Stimulated activated CD8-positive, alpha-beta memory T cell treated with anti-CD3 and anti-CD28 coated beads, Interleukin-2, amount 100 ng/mL, for 1 hour (primary cell): ENCODE measurements at places on chromosomes 2 and 18.

GRCh38 chr2:152376385-152376784, 41.4 kb downstream of the FMNL2 start:
- no peak for DNase-seq

GRCh38 chr2:145356056-145356455, 836.1 kb upstream of the ZEB2 start:
- DNase-seq: no peak

DNA sequence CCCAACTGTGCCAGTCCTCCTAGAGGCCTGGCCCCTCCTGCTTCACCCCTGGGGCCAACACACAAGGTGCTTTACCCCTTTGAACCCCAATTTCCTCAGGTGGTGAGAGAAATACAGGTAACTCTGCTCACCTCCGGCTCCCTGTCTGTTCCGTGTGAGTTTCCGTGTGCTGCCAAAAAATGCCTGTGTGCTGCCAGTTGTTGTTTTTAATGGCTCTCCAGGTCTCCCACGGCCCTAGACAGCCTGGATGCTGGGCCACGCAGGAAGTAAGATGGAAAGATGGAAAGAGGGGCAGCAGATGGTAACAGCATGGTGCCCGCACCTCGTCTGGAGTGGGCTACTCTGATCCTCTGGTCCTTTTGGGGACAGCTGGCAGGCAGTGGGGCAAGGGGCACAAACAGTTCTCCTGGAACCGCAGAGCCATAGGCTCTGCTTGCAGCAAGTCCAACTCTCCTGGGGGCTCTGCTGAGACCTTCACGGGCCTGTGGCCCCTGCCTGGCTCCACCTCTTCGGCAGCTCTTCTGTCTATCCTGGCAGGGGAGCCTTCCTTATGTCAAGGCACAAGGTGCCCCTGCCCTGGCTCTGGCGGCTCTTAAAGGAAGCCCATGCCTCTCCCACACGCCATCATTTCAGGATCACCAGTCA, 4.3 kb upstream of the ARHGEF4 start:
- DNase-seq: no peak

GRCh38 chr2:134174711-134175110, 79.2 kb upstream of the MGAT5 start:
- DNase-seq: no peak

DNA sequence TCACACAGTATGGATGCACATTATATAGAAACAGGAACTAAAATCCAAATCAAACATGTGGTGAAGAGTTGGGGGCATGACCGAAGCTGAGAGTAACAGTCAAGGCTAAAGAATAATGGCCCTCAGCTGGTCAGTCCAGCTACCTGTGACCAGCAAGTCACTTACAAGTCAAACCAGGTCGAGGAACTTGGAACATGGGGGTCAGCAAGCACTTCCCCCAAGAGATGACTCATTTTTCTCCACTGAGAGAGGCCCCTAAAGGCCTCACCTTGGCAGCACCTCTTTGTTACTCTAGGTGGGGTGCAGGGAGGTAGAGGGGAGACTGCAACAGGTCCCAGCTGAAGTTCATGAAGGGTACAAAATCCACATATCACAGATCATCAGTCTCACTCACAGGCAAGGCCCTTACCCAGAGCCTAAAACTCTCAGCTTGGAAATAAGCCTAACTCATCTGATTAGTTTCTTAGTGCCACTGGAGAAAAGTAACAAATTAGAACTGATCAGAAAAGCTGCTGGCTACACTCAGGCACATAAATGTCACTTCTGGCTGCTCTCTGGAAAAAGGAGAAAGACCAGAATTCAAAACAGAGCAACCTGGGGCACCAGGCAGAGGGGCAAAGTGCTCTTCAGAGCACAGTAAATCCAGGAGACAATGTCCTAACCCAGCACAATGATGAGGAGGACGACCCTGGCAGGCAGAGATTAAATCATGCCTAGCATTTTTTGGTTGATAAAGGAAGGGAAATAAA, 4.0 kb downstream of the SDC1 start:
- DNase-seq: no peak

- DNase-seq: no peak
These were observed 12.6 kb downstream of the ERMN start for GRCh38 chr2:157312866-157313486.

- DNase-seq: no peak
These were observed 10.8 kb upstream of the ERMN start for GRCh38 chr2:157336137-157337010.

- no peak for DNase-seq
These were observed 21.7 kb downstream of the EPB41L5 start for GRCh38 chr2:120034621-120035020.

DNA sequence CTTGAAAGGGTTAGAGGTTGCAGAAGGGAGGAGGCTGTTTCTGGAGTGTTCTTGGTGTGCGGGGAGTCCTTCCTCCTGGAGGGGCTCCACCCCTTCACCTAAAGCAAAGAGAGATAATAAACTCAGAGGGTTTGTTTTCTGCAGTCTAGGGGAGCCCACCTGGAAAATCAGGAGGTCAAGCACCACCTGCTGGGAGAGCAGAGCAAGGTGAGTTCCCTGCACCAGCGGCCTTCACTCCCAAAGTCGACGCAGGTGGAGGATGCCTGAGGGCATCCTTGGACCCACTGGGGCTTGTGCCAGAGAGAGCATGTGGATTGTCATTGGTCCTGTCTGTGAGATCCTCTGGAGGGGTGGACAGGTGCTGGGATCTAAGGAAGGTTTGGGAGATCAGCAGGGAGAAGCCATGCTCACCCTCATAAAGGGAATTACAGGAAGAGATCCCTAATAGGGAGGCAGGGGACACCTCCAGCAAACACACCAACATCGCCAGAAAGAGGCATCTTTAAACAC, 116.7 kb downstream of the KCNF1 start:
- no peak for DNase-seq

DNA sequence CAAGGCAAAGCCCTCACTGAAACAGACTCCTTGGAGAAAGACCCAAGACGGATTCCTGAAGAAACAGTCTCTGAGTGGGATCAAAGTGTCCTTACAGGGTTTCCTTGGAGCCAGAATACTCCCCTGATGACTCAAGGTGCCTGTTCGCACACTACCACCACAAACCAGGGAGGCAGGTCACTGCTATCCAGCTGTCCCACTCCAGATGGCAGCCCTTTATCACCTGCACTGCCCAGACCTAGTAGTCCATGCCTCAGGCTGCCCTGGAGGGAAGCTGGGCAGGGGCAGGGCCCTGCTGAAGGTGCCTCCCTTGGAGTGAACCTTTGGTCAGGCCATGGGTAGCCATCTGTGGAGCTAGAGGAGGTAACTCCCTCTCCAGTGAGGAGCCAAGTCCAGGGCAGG, 34.1 kb downstream of the TRABD2A start:
- DNase-seq: no peak

- no peak for DNase-seq
These were observed 62.3 kb upstream of the NABP1 start for GRCh38 chr2:191615596-191615995.

GRCh38 chr2:96954011-96954846, 32.2 kb downstream of the FAM178B start:
- DNase-seq: no peak

GRCh38 chr2:119947535-119947934, 65.3 kb upstream of the EPB41L5 start:
- no peak for DNase-seq

DNA sequence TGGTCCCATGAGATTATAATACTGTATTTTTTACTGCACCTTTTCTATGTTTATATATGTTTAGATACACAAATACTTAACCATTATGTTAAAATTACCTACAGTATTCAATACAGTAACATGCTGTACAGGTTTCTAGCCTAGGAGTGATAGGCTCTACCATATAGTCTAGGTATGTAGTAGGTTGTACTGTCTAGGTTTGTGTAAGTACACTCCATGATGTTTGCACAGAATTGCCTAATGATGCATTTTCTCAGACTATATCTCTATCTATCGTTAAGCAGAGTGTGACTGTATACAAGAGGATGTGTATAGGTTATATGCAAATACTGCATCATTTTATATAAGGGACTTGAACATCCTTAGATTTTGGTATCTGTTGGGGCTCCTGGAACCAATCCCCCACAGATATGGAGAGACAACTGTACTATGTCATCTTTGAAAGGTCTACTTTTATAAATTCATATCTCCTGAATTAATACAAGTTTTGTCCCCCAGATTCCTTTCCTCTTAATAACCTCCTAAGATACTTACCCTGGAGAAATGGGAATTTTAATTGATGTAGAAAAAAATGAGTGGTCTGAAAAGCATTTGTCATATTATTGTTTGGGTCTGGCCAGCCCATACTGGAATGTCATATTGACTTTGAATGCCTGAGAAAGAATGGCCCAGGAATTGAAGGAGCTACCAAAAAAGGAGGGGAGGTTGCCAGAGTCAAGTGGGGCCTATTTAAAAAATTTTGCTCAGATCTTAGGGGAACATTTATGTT, 36.6 kb downstream of the EHBP1 start:
- DNase-seq: no peak

- no peak for DNase-seq
These were observed 2067.7 kb downstream of the SUCLG1 start for GRCh38 chr2:82391386-82391785.

DNA sequence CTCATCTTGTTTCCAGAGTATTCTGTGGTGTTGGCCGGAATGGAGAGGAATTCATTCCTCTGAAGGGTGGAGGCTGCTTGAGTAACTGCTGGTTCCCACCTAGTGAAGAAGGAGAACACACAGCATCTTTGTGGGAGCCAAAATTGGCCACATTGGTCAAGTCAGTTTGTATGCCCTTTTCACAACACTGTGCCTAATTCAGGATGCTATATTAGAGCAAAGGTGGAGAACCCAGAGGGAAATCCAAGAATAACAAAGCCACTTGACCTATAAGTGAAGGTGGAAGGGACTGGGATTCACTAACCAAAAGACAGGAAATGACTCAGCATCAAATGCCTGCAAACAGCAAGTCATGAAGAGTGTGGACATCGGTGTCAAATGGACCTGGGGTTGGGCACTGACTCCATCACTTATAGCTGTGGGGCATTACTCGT, 27.3 kb upstream of the MLPH start:
- no peak for DNase-seq

DNA sequence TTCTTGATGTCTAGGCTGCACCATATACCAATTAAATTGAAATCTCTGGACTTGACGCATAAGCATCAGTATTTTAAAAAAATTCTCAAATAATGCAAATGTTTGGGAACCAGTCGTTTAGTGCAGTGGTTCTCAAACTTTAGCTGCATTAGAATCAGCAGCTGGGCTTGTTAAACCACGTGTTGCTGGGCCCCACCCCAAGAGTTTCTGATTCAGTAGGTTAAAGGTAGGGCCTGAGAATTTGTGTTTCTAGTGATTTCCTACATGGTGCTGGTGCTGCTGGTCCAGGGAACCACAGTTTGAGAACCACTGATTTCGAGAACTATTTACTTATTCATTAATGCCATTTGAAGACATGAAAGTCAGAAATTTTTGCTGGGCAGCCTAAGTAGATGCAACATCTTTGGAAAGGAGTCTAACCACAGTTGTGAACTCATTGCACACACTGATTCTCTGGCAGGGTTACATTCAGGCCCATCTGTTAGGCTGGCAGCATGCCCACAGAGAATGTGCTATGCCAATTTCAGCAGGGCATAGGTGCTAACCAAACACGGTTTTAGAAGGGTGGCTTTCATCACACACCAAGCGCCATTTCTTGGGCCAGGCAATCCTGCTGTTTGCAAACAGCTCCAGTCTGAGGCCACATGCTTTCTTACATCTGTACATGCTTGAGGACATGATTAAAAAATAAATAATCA, 26.4 kb upstream of the ATP5MC3 start:
- no peak for DNase-seq

DNA sequence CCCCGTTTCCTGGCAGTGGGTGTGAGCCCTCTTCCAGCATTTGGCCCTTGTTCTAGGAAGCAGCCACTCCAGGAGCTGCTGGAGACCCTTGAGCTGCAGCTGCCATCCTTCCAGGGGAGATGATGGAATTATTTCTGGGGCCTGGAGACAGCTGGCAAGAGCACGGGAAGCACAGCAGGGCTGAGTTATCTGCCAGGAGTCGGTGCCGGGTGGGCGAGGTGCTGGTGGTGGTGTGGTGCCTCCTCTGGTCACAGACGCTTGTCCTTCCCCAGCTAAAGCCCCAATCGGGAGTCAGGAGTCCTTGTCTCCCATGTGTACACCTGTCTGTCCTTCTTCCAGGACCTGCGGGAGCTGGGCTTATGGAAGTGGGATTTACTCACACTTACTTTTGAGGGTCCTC, 36.0 kb downstream of the DPYSL5 start:
- no peak for DNase-seq

DNA sequence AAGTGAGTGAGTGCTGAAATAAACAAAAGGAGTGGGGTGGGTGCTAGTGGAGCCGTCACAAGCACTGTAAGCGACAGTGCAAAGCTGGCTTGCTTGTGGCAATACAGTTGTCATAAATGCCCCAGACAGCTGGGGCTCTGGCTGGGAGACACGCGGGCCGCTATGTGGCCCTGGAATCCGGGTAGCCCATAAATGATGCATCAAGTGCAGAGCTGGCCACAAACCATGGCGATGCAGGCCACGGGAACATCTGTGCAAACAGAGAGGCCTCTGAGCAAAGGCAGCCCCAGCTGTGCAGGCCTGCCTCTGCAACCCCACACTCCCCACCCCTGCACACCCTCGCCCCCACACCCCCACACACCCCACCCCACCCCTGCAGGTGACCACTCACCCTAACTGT, 349.2 kb upstream of the ID2 start:
- DNase-seq: no peak

DNA sequence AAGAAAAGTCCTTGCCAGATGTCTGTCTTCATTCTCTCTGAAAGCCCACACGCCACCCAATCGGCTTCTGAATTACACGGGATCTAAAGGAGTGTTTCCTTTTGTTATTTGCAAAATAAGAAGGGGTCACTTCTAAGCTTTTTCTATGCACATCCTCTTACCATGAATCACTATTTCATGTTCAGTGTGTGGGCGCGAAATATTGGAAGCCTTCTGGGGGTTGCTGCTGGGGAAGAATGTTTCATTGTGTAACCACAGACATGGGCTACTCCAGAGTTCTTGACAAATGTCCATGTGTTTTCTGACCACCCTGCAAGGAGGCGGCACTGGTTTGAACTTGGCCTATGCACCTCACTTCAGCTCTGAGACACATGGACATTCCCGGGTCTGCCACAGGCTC, 133.6 kb upstream of the APCDD1 start:
- DNase-seq: no peak

DNA sequence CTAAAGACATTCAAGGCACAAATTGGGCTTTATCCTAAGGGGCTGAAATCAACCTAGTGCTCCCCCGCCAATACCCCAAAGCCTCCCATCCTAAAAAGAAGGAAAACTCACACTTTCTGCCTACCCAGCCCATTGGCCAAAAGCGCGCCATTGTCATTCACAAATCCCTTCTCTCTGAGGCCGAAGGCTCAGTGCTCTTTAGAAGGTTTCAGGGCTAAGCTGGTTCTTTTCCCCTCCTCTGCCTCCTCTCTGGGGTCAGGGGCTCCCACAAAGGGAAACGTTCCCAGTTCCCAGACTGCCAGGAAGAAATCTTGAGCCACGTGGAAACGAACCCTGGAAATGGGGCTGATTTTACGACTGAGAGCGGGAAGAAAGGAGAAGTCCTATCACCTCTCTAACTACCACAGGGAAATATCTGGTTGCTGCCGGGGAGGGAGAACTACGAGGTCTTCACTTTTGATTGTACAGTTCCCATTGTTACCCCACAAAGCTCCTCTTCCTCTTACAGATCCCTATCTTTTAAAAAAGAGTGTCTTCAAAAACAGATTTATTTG, 1.7 kb upstream of the SKOR2 start:
- no peak for DNase-seq
